Omental fat pad (tissue), 4 donors: ENCODE measurements at places on chromosomes 1 and 21. TPM values are rescaled to one million over a fixed set of nuclear protein-coding genes. Genes with fewer than 3 reads are reported as not detected.
A peak's percentile ranks its signal among the peaks of the same experiment; 100 is the strongest.

- DNase-seq, result no peak
These were observed 45.7 kb downstream of the ACOT7 start for GRCh38 chr1:6347641-6348487.

The BLACAT1 gene
- total RNA-seq, result 0.65 TPM

The MAP3K21 gene
- 5.5 TPM for total RNA-seq

DNA sequence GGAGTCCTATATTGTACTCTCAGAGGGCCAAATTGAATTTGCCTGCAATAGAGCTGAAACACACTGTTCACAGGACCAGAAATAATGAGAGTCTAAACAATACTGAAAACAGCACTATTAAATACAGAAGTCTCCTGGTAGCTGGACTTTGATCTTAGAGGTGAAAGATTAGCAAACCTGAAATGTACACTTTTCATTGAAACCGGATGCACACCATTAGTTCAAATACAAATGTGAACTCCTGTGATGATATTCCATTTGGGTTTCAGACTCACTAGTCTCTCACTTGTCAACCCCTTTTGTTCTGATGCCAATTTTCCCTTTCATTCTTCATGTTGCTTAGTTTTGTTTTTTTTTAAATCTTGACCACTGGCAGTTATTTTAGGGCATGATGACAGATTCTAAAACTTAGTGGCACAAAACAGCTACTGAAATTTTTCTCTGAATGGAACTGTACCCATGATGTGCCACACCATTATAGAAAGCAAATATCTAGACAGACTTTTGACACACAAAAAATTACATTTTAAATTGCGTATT lies 5.9 kb upstream of the TNFSF4 start:
- no peak for DNase-seq

The TEX38 gene
- not detected for total RNA-seq

The GRHL3 gene
- 0.47 TPM for total RNA-seq

DNA sequence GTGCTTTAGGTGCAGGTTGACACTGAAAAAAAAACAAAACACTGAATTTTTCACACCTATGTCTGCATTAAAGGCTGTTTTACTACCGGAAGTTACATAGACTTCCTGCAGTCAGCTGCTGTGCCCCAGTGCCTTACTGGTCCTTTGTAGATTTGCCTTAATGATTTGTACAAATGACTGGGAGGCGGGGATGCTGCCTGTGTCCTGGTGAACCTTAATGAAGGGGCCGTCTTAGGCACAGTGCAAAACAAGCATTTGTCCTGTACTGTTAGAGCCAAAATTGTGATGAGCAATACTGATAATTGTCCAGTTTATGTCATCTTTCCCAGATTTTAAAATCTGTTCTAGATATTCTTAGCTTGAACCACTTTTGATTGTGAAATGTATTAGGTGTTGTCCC lies 90.9 kb upstream of the PGD start:
- no peak for DNase-seq

DNA sequence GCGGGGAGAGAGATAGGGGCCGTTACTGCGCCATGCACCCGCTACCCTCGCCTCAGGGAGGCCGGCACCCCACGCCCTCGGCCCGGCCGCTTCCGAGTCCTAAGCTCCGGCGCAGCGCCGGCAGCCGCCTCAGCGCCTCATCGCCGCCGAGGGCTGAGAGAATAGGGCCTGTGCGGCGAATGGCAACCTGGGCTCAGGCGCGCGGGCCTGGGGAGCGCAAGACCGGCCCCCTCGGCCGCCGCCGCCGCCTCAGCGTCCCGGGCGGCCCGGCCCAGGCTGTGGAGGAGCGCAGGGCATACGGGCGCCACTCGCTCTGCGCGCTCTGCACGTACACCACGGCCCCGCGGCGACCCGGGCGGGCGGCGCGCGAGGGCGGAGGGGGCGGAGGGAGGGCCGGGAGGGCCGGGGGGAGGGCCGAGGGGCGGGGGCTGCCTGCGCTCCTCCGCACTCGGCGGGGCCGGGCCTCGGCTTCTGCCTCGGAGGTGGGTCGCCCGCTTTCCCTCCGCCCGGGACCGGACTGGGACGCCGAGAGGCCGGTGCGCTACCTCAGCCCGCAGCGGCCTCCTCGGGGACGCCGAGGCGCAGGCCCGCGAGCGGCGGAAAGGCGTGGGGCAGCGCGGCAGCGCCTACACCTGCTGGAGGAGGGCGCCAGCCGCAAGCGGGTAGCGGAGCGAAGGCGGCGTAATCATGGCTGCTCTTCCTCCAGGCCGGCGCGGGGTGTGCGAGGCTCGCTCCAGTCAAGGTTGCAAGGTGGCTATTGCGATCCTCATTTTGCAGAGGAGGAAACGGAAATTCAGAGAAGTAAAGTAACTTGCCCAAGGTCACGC lies at the start of gene EGLN1:
TSS of gene EGLN1 (minus strand) at position 317 of the 827 bp plus-strand sequence. CDS start 399 bp downstream, outside the sequence.
- peak; percentile 48 for DNase-seq

- no peak for DNase-seq
These were observed 155.4 kb downstream of the SMYD3 start for GRCh38 chr1:246351721-246352120.

The HSD3B1 gene
- total RNA-seq, result not detected

The CRYAA gene
- not detected for total RNA-seq

DNA sequence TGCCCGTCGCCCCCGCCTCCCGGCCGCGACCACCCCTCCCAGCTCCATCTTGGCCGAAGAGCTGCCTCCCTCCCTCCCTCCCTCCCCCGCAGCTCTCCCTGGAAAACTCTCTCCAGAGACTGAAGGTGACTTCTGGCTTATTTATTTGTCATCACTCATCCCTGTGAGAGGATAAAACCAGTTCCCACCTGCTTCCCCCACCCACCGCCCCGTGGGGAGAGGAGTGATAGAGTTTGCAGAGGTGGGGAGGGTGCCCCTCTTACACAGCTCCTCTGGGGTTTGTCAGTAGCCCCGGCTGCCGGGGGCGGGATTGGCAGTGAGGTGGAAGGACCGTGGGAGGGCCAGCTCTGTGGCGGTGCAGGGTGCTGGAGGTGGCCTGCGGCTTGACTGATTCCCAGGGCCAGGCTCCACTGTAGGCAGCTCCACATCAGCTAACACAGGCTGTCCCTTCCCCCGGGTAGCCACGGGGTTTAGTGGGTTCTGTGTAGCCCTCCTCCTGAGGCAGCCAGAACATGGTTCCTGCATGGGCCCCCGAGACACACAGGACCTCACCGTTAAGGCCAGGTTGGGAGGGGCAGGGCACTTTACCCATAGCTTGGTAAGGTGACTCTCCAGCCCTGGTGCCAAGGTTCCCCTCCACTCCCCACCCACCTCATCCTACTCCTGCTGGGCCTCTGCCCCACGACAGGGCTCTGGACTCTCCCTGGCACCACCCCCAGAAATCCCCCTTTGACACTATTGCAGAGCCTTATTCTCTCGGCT lies 62.2 kb downstream of the ELK4 start:
- no peak for DNase-seq

DNA sequence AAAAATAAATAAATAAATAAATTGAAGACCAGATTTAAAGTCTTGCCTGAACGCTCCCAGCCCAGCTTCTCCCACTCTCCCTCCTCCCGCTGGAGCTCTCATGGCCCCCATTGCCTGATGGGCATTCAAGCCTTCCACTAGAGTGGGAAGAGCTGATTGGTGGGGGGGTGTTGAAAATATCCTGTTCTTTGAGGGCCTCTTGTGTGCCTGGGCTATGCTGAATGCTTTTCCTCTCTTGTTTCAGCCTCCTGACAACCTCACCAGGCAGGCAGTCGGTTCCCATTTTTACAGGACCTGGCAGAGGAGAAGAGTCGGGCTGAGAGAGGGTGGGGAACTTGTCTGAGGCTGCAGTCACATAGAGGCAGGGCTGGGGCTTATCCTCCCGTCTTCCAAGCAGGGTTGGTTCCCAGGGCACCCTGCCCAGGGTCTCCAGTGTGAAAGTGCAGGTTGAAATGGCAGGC lies 59.2 kb upstream of the SSBP3 start:
- no peak for DNase-seq

The TMEM200B gene
- total RNA-seq, result 26.8 TPM

The FBLIM1 gene
- 10.4 TPM for total RNA-seq

- DNase-seq, result peak; percentile 61
These were observed 78.6 kb downstream of the MAN1C1 start for GRCh38 chr1:25695090-25695770.

GRCh38 chr1:175734642-175735041 lies 8.8 kb downstream of the TNR start:
- DNase-seq, result no peak

- no peak for DNase-seq
These were observed 6.5 kb upstream of the ECE1 start for GRCh38 chr1:21296509-21297354.

The CRABP2 gene
- 8.8 TPM for total RNA-seq

GRCh38 chr1:222285526-222285925 lies 262.4 kb downstream of the HHIPL2 start:
- DNase-seq, result no peak

DNA sequence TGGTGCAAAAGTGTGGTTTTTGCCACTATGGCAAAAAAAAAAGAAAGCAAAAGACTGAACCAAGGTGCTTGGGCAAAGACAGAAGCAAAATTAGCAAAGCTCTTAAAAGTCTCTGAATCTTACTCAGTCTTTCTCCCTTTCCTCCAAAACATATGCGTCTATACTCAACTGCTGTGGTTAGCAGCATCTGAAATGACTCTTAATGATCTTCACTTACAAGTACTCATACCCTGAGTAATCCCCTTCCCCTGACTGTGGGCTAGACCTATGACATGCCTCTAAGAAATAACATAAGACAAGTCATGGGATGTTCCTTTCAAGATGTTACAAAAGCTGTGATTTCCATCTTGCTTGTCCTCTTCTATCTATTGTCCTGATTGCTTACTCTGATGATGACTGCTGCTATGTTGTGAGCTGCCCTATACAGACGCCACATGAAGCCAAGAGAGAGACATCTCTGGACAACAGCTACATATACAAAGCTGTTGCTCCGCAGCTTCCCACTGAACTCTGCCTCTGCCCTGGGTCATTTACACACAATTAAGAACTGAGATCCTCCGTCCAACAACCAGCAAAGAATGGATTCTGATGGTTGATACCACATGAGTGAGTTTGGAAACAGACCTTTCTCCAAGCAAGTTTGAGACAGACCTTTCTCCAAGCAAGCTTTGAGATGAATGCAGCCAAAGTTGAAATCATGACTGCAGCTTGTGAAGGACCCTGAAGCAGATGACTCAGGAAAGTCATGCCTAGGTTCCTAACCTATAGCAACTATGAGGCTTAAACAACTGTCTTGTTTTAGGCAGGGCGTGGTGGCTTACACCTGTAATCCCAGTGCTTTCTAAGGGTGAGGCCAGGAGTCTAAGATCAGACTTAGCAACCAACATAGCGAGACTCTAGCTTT lies 55.2 kb downstream of the PUM1 start:
- DNase-seq, result no peak

DNA sequence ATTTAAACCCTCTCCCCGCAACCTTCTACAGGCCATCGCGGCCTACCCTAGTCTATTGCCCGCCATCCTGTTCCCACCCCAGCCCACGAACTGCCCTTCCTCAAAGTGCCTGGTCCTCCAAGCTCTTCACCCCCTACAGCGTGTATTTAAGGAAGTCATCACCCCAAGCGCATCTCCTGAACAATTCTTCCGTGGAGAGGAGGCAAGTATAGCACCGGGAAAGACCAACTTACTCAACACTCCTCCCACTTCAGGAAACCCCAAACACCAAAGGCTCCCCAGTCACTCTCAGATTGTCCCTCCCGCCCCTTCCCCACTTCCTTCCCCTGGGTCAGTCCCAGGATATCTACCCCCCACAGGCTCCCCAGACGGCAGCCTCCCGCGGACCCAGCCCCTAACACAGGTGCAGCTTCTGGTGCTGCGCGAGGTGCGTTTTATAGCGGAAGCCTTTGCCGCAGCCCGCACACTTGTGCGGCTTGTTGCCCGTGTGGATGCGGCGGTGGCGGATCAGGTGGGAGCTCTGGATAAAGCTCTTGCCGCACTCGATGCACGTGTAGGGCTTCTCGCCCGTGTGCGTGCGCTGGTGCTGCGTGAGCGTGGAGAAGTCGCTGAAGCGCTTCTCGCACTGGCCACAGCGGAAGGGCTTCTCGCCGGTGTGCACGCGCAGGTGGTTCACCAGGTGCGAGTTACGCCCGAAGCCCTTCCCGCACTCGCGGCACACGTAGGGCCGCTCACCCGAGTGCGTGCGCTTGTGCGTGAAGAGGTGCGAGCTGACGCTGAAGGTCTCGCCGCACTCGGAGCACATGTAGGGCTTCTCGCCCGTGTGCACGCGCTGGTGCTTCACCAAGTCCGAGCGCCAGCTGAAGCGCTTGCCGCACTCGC lies 25.5 kb downstream of the ZNF697 start:
- DNase-seq, result no peak

The APP gene
- total RNA-seq, result 197 TPM

DNA sequence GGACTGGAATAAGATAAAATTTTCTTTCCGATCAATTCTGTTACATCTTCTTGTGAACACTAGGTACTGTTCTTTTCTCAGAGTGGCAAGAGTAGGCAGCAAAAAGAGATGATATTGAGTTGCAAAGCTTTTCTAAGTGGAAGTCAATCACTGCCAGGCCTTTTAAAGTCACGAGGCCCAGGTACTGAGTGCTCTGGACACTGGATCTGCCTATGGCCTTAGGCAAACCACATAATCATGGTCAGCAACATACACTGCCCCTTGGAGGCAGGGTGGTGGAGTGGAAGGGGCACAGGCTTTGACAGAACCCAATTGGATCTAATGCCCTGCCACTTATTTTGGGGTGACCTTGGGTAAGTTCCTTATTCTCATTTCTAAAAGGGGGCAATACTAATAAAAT lies 41.5 kb downstream of the TSEN15 start:
- no peak for DNase-seq

The TACSTD2 gene
- total RNA-seq, result 0.88 TPM

The VTCN1 gene
- total RNA-seq, result not detected

- DNase-seq, result no peak
These were observed 150.5 kb downstream of the PCBP3 start for GRCh38 chr21:45794027-45794426.

DNA sequence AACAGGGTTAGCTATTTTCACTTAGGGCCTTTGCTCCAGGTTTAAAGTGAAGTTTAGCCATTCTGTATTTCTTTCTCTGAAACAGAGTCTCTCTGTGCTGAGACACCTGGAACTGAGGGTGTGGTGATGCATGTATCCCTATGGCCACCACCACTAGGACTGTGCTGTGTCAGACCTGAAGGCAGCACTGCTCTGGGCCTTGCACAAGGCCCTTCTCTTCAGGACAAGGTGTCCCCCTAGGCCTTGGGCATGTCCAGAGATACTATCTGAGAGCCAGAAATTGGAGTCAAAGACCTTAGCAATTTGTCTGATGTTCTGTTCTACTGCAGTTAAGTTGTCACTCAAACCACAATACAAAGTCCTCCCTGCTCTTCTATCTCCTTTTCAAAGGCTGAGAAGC lies 1649.2 kb downstream of the AMY1C start:
- no peak for DNase-seq

DNA sequence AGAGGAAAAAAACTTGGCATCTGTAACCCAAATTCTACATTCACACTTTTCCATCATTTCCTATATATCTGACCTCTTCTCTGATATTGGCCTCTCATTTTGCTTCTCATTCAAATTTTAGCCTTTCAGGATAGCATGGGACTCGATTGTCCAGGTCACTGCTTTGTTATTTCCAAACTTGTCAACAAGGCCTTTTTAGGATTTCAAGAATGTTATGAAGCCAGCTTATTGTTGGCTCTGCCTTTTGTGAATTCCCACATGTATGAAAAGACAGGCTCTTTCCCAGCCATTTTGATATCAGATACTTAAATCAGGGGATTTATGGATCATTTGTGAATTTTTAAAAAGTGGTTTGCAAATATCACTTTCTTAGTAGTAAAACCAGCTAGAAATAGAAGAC lies 663.5 kb downstream of the NCAM2 start:
- no peak for DNase-seq
